ENCODE measurements at places on chromosomes 12 and 14.
A peak's percentile ranks its signal among the peaks of the same experiment; 100 is the strongest.

- no peak for DNase-seq
These were observed 76.5 kb downstream of the TRMT5 start for GRCh38 chr14:60904381-60904780.

DNA sequence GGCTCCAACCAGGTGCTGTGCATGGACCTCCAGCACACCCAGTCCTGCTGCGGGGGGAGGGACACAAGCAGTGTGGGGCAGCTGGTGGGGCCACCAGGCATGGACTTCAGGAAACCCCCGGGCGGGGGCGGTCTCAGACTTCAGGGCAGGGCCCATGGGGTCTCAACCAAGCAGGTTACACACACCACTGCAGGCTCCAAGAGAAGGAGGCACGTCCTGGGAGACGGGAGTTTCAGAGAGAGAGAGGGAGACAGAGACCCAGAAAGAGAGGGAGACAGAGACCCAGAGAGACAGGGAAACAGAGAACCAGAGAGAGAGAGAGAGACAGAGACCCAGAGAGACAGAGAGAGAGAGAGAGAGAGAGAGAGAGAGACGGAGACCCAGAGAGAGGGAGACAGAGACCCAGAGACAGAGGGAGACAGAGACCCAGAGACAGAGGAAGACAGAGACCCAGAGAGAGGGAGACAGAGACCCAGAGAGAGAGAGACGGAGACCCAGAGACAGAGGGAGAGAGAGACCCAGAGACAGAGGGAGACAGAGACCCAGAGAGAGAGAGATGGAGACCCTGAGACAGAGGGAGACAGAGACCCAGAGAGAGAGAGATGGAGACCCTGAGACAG, 128.9 kb downstream of the NCOR2 start:
- no peak for DNase-seq

DNA sequence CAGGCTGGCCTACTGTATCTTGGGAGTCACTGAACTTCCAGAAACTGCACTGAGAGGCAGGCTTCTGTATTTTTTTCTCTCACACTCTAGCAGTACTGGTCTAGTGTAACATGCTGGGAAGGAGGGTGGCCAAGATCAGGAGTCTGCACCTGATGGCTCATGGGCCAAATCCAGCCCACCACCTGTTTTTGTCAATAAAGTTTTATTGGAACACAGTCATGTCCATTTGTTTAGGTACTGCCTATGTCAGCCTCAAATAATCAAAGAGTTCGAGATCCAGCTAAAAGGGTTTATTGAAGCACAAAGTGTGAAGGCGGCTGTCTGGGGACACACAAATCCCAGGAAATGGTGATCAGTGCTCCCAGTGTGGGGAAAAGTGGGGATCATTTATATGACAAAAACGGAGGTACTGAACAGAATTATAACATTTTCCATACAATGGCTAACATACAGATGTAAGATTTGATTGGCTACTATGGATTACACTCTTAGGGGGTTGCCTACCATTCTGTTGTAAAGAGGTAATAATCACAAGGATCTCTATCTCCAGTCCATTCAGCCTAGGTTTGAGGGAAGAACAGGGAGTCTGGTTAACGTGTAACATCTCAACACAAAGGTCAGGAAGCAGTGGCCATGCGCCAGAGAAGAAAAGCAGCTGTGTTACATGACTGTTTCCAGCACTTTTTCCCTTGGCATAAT, 12.9 kb downstream of the USP30 start:
- DNase-seq: peak; percentile 9

- DNase-seq: no peak
These were observed 12.9 kb downstream of the MMP14 start for GRCh38 chr14:22849212-22849819.
